Stimulated activated CD4-positive, alpha-beta T cell treated with anti-CD3 and anti-CD28 coated beads, Interleukin-15, amount 100 ng/mL, for 1 hour (primary cell): ENCODE measurements at places on chromosomes 6 and 20.
A peak's percentile ranks its signal among the peaks of the same experiment; 100 is the strongest.

DNA sequence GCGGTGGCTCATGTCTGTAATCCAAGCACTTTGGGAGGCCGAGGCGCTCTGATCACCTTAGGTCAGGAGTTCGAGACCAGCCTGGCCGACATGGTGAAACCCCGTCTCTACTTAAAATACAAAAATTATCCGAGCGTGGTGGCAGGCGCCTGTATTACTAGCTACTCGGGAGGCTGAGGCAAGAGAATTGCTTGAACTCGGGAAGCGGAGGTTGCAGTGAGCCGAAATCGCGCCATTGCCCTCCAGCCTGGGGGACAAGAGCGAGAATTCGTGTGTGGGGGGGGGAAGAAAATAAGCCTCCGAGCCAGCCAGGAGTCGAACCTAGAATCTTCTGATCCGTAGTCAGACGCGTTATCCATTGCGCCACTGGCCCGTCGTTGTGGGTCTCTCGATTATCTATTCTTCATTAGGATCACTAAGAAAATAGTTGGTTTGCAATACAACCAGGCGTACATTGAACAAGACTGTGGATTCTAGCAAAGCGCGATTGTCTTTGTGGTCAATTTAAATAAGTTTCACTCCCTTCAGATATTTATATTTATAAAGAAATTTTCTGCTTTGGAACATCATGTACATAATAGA is 33.9 kb upstream of the PRSS16 start:
- no peak for DNase-seq

- no peak for DNase-seq
Observed at GRCh38 chr6:106586815-106587415, 42.4 kb downstream of the RTN4IP1 start.

DNA sequence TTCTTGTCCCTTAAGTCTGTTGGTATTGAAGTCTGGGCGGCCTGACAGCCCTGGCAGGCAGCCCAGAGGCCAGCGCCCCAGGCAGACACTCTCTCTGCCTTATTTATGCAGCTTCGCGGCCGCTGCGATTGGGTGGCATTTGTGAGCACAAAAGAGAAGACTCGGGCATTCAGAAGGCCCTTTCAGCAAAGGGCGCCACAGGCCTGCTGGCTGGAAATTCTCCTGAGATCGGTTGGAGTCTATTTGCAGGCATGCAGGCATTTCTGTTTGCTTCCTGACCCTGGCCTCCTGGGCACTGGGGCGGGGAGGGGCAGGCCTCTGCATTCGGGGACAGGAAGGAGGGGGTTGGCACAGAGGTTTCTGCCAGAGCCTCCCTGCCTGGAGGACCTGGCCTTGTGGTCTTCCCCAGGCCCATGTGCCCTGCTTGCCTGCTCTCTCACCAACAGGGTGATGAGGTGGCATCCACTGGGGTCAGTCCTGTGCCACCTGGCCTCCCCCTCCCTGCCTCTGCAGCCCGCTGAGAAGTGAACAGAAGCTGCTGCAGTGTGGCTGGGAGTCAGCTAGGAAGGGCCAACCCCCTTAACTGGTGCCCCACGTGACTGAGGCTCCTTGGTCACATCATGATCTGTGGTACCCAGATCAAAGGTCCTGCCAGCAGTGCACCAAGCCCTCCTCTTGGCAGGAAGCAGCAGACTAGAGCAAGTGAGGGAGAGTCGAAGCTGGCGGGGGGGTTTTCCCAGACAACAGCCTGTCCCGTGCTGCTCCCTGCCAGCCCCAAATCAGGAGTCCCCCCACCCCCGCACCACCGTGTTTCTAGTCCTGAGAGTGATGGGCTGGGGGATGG is 16.6 kb upstream of the CCDC167 start:
- DNase-seq, result peak; percentile 75

- DNase-seq, result no peak
Observed at GRCh38 chr20:63689046-63690002, 7.1 kb upstream of the TNFRSF6B start.

DNA sequence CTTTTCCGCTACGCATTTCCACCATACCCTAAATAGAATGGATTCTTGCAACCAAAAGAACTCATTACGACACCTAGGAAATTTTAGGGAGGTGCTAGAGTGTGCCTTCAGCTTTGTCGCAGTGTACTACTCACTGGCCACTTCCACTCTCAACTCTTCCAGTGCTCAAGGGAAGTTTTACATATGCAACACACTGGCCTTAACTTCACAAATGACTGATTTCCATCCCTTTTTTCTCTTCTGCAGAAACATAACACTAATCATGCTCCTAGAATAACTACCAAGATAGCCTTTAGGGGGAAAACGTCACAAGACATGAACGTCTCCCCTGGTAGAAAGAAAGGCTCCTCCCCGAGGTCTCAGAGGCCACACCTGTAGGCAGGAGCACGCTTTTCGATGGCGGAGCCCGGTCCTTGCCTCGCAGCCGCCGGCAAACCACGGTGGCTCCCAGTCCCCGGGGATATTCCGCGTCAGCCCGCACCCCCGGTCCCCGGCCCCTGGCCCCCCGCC is 584 bp downstream of the LYRM4 start:
- DNase-seq, result peak; percentile 55

GRCh38 chr6:56349194-56349593 is 101.8 kb upstream of the COL21A1 start:
- DNase-seq, result no peak

- no peak for DNase-seq
Observed at GRCh38 chr20:21523281-21523868, 9.5 kb upstream of the NKX2-2 start.

GRCh38 chr20:57457243-57458095 is 66.3 kb downstream of the RBM38 start:
- no peak for DNase-seq

GRCh38 chr6:118586746-118587485 is 38.8 kb downstream of the PLN start:
- no peak for DNase-seq

DNA sequence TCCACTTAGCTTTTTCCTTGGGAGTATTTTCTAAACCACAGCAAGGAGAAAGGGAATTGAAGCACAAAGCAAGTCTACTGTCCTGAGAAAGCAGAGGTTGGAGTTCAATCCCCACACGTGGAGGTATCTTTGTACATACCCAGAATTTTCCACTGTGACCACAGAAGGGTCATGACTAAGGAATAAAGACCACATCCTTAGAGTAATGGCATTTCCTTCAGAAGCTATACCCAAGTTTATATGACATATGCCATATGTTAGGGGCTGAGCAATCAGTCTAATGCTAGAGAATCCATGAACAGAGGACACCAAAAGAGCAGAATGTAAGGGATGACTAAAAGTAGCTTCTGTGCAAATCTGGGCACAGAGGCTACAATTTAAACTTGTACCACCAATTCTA is 46.4 kb downstream of the ATG5 start:
- DNase-seq, result no peak

DNA sequence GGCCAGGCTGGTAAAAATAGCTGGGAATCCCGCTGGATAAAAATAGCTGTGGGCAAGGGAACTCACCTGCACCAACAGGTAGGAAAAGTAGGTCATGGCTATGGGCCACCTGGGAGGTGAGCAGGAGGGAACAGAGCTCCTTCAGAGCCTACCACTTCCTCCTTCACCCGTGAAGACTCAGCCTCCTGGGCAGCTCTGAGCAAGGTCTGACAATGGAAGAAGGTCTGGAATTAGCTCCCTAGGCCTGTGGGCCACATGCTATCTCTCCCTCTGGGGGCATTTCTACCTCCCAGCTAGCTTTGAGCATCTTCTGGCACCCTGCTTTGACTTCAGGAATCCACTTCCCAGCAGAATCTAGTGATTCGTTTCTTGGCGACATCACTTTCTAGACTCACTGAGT is 153.9 kb downstream of the MRPL14 start:
- no peak for DNase-seq

GRCh38 chr6:151494235-151494935 is 568 bp downstream of the CCDC170 start:
- DNase-seq, result no peak

- DNase-seq, result no peak
Observed at GRCh38 chr6:52612336-52613054, 35.6 kb upstream of the TRAM2 start.

GRCh38 chr6:126030045-126030444 is 43.7 kb downstream of the TRMT11 start:
- DNase-seq, result no peak

DNA sequence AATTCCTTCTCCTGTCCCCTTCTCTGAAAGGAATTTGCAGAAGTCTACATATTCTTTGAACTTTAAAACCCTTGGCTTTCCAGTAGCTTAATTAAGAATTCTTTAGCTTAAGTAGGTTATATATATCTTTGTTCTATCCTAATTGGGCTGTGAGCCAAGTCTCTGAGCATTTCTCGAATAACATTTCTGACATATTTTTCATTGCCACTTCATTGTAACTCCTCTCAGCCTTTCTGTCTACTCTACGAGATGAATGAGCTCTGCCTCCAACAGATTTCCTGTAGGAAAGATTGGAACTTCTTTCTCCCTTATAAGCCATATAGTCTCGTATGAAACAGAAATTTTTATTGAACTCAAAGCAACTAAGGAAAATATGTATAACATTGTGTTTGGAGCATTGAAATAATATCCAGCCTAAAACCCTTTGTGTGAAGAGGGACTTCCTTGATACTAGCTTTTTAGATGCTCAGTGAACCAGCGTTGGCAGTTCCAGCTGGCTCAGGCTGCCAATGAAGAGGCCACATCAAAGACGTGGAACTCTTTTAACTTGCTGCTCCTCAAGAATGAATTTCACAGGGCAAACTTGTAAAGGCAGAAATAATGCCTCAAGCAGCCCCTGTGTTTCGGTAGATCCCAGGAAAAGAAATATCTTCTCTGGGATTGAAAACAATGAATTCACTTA is 87.7 kb upstream of the NOX3 start:
- DNase-seq, result no peak

DNA sequence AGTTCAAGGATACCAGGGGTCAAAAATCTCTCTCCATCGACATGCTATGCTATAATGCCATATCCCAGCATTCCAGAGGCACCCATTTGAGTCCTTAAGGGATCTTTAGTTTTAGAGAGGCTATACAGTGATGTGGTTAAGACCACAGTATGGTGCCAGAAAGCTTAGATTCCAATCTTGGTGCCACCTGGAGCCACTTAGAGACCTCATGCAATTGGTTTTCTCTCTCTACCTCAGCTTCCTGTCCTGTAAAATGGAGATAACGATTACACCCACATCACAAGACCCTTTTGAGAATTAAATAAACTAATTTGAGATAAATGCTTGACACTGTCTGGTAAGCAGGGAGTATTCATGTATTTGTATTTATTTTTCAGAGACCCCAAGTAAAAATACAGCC is 39.0 kb downstream of the PLAGL1 start:
- DNase-seq, result no peak

GRCh38 chr20:13278812-13279570 is 57.9 kb downstream of the ISM1 start:
- no peak for DNase-seq

DNA sequence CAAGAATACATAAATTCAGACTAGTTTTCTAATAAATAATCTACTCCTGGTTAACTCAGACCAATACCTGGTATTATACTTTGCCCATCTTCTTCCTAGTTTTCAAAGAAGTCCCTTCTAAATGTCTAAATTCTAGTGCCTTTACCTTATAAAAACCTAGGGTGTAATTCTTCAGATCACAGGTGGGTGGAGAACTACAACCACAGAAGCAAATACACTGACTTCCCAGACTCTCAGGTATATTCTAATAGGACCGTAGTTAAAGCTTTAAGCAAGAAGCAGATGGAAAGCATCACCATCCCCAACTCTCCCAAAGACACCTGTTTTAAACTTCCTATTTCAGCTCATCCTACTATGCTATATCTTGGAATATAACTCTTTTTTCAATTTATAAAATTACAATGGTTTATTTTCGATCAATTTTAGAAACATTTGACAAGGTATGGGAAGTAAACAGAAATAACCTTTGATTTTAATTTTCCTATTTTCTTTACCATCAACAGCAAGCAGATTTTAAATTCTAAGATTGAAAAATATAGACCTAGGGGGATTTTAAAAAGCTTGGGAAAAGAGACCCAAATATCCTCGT is 15.8 kb downstream of the MAN1A1 start:
- DNase-seq, result no peak

- DNase-seq, result no peak
Observed at GRCh38 chr20:58664883-58665282, 13.8 kb downstream of the STX16 start.

- no peak for DNase-seq
Observed at GRCh38 chr6:127162836-127163235, 44.4 kb downstream of the RSPO3 start.

DNA sequence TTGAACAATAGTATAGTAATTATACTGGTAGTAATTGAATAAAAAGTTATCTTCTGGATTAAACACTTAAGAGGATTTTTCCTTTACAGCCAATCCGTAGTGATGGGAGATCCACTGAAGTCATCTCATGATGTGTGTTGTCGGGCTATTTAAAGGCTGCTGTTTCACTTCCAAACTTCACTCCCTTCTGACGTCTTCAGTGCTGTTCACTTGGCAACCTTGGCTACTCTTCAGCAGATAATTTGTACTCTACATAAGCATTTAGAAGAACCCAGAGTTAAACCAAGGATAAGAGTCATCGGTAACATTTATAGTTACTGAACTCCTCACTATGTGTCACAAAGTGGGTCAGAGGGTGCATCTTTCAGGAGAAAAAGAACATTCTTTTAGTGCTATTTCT is 179.1 kb upstream of the EYA4 start:
- no peak for DNase-seq

DNA sequence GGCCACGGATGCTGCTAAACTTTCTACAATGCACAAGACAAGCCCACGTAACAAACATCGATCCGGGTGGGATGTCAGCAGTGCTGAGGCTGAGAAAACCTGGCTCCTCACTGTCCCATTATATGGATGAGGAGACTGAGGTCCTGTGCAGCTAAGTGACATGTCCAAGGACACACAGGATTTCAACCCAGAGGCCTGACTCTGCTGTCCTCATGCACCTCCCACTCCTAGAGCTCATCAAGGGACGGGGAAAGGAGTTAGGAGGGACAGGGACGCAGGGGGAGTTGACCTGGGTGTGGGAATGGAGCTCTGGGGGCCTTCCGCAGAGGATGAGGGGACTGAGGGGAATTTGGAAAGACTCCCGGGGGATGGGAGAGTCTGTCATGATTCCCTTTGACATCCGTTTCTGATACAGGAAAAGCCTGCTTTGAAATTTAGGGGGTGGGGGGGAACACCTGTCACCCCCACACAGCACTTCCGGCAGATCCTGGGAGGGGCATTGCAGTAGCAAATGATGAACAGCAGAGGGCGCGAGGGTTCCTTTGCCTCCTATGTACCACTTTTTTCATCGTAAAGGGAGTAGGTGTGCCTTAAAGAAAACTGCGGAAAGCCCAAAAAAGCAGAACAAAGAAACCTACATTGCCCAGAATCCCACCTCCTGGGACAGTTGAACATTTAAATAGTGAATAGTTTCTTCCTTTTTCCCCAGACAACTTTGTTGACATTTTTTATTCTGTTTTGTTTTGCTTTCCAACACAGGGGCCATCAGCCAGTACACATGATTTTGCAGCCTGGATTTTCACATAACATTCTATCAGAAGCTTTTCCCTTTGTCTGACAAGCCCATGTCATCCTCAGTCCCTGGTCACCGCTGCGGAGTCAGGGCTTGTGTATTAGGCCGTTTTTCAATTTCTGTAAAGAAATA is 48.6 kb downstream of the SLC2A10 start:
- DNase-seq, result peak; percentile 14
